ENCODE measurements at places on chromosomes 2 and 18.

DNA sequence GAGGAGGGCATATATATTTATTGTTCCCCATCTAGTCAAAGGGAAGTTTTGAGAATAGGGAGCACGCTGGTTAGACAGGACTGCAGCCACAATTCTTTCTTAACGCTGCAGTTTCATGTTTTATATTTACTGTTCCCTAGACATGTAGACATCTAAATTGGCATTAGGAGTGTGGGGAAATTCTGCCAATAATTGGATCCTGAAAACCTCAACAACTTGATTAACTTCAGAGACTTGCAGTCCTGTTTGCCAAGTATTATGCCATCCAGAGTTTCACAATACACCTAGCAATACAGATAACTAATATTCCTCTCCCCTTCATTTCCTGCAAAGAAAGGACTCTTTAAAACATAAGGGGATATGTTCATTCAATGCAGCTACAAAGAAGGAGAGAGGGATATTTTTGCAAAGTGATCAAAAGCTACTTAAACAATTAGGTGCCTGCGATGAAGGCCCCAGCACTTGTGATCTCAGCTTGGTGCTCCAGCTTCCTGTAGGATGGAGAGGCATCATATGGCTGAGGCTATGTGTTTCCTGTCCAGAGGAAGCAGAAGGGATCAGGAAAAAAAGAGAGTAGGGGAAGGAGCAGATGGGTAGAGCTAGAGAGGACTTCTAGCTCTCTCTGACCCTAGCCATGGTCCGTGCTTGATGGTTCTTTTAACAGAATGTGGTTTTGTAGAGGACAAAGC lies 264.4 kb downstream of the MTX2 start:
- no peak for DNase-seq

GRCh38 chr2:239945751-239946561 lies 79.2 kb downstream of the NDUFA10 start:
- no peak for DNase-seq

- no peak for DNase-seq
Observed at GRCh38 chr2:37573451-37574388, 97.7 kb downstream of the CDC42EP3 start.

- DNase-seq: no peak
Observed at GRCh38 chr2:218895759-218896500, 15.3 kb downstream of the WNT10A start.

DNA sequence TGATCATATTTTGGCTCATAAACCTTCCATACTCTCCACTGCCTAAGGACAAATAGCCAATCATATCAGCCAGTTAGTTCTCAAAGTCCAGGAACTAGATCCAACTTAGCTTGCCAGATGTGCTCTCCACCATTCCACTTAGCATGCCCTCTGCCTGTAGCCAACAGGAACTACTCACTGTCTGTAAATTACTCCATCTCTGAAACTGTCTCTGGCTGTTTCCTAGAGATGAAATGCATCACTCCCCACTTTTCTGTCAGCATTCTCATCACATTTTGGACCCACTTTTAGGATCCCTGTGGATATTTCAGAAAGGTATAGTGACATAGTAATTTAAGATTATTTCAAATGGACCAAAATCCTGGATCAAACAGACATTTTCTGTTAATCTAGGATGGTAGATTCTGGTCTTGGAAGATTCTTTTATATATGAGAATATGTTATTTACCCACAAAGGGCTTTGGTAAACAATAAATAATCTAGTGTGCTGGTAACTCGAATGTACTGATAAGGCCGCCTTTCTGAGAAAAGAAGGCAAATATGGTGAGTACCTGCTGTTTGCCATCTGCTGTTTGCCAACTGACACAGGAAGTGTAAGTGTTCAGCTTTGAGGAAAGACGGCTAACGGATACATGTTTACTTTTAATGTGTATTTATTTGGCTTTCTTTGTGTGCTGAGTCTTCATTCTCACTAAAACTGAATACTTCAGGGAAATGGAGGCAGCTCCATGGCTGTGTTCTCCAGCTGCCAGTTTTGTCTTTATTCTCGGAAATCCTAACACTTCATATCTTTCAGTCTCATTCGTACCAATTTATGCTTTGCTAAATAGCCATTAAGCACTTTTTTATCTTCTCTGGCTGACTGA lies 79.5 kb downstream of the EVA1A start:
- no peak for DNase-seq

GRCh38 chr18:49486134-49486533 lies 900 bp downstream of the C18orf32 start:
- DNase-seq: no peak

DNA sequence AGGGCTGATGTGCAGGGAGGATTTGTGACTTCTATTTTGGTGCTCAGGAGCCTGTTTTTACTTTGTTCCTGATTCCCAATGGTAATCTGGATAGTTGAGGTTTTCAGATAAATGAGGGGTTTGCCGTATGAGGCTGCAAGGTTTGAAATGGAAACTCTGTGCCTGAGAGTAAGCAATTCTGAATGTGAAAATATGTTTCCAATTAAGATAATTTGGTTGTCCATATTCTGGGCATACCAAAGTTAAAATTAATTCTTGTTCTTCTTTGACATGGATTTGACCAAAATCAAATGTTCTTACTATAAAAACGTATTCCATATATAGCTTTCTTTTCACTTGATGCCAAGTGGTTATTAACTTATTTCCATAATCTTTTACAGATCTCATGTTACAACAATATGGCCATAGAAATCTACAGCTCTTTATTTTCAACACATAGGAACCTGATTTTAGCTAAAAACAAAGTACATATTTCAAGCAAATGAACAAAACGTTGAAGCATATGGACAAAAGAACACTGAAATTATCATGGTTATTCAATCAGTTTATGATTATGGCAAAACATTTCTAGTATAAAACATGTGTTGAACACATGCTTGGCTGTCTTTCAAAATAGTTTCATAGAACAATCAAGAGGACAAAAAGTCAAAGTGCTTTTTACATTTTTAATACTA lies 63.4 kb upstream of the ARHGAP28 start:
- no peak for DNase-seq

DNA sequence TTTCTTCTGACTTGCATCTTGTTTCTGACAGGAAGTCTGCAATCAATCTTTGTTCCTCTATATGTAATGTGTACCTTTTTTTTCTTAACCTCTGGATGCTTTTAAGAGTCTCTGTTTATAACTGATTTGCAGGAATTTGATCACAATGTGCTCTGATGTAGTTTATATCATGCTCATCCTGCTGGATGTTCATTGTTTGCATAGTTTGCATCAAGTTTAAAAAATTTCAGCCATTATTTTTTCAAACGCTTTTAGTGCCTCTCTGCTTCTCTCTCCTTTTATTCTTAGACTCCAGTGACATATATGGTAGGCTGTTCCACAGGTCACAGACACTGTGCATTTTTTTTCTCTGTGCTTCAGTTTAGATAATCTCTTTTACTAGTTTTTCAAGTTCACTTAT lies 23.9 kb downstream of the RBKS start:
- DNase-seq: no peak

GRCh38 chr2:208294482-208295024 lies 28.5 kb downstream of the PIKFYVE start:
- no peak for DNase-seq

GRCh38 chr2:196984903-196985302 lies 58.4 kb upstream of the PGAP1 start:
- DNase-seq: no peak

DNA sequence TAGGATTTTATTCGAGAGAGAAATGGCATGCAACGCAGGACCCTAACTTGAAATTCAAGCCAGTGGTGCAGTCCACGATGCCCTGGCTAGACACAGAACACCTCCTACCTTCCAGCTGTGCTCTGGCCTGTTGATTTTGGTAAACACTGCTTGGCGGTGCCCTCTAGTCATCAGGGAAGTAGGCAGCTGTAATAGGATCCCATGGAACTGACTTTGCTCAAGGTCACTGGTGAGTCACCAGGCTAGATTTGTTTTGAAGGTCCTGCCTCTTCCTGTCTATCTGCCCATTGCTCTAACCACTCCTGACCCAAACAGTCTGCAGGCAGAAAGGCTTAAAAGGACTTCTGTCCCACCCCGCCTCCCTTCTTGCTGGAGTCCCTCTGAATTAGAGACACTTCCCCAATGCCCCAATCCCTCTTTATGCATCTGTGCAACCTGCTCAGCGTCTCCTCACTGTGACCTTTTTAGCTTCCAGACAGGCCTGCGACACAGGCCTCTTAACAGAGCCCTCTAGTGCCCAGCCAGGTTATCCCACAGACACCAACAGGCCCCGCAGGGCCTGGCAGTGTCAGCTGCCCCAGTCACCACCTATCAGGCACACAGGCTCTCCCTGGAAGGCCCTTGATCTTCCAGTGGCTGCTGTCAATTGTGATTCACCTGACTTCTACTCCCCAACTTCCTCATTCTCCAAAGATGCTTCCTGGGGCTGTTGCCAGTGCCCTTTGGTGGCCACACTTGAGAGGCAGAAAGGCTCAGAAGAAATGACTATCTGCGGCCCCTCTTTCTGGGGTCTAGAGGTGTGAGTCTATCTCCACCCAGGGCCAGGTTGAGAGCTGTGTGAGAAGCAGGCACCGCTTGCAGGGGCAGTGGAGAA lies 5.2 kb downstream of the TMEM127 start:
- peak; percentile 9 for DNase-seq

GRCh38 chr2:154826827-154827226 lies 128.3 kb downstream of the KCNJ3 start:
- no peak for DNase-seq

DNA sequence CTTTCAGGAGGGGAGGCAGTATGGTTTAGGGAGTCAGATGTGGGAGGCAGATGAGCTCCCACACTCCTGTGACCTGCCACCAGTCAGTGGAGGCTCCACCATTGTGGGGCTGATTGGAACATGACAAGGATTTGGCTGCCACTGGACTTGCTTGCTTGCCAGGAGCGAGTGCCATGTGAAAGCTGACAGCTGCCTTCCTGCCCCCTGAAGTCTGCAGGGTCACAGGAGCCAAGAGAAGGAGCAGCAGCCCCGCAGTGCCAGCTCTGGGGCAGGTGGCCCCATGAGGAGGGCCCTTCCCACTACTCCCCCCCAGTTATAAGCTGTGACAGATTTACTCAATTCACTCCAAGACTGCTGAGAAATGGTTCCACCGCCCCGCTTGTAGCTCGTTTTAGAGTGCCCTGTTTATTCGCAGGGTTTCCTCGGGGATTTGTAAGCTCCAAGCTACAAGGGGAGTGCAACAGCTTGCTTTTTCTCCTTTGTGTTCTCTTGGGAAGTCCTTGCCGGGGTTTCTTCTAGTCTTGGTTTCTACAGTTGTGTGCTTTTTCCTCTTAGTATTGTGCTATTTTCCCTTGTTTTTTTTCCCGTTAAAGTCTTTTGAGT lies 414.3 kb downstream of the MEIS1 start:
- DNase-seq: no peak

- no peak for DNase-seq
Observed at GRCh38 chr2:42495234-42495581, 1.4 kb upstream of the KCNG3 start.

- DNase-seq: no peak
Observed at GRCh38 chr2:182166841-182167240, 181.2 kb downstream of the PPP1R1C start.

DNA sequence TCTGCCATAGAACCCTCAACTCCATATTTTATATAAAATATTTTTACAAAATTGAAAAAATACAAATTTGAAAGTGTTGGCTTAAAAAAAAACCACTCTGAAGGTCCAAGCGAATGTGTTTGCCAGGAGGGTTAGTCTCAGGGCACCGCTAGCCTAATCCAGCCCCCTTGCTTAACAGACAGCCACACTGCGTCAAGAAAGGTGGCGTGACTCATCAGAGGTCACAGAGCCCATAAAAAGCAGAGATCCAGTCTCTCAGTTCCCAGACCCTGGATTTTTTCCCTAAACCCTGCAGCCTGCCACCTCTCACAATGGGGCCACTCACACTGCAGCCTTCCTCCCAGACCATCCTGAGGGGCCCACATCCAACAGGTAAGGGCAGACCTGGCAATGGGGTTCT lies 3.9 kb upstream of the TNS1 start:
- DNase-seq: no peak

DNA sequence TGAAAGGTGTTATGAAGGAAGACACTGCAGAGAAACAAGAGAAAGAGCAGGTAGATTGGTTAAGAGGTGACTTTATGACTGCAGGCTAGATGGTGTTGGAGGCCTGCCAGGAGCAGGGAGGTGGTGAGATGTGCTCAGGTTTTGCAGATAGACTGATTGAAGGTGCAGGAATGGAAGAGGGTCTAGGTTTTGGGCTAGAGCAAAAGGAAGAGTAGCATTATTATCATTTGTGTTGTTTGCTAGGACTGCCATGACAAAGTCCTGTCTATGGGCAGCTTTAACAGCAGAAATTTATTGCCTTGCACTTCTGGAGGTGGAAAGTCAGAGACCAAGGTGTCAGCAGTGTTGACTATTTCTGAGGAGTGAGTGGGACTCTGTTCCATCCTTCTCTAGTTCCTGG lies 172.9 kb upstream of the SOX11 start:
- no peak for DNase-seq

DNA sequence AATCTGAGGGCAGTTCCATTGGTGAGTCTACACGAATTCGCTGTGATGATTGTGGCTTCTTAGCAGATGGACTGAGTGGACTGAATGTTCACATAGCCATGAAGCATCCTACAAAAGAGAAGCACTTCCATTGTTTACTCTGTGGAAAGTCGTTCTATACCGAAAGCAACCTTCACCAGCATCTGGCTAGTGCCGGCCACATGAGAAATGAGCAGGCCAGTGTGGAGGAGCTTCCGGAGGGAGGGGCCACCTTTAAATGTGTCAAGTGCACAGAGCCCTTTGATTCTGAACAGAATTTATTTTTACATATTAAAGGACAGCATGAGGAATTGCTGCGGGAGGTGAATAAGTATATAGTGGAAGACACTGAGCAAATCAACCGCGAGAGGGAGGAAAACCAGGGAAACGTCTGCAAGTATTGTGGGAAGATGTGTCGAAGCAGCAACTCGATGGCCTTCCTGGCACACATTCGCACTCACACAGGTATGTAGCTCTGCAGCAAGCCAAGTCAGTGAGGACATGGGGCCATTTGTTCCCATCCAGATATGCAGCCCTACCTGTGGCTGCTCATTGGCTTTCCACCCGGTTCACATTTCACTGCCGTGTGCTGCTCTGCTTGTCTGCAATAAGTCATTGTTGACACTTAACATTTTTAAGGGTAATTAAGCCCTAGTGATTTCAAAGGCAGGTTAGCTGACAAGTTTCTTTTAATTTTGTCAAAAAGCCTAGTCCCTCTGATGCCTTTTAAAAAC lies 37.7 kb downstream of the ZNF407 start:
- DNase-seq: no peak

DNA sequence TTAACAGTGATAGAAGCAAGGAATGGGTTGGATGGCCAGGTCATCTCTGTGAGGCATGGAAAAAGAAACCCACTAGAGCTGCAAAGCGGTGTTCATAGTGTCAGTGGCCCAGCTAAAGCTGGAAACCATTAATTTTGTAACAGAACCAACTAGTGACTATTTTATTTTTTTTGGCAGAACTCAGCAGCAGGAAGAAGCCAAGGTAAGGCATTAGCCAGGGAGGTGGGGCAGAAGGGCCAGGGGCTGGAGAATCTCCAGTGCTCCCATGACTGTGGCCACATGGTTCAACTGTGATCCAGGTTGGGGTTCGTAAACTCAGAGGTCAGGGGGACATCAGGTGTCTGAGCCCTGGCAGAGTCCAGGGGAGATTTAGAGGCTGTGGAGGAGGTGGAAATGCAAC lies 25.9 kb upstream of the YES1 start:
- no peak for DNase-seq

GRCh38 chr18:54392543-54393023 lies 34.9 kb downstream of the C18orf54 start:
- no peak for DNase-seq

- no peak for DNase-seq
Observed at GRCh38 chr2:163348857-163349380, 386.9 kb downstream of the FIGN start.
